ENCODE measurements at places on chromosomes 3 and 15.

GRCh38 chr3:18580268-18580667 lies 155.1 kb upstream of the SATB1 start:
- no peak for DNase-seq

DNA sequence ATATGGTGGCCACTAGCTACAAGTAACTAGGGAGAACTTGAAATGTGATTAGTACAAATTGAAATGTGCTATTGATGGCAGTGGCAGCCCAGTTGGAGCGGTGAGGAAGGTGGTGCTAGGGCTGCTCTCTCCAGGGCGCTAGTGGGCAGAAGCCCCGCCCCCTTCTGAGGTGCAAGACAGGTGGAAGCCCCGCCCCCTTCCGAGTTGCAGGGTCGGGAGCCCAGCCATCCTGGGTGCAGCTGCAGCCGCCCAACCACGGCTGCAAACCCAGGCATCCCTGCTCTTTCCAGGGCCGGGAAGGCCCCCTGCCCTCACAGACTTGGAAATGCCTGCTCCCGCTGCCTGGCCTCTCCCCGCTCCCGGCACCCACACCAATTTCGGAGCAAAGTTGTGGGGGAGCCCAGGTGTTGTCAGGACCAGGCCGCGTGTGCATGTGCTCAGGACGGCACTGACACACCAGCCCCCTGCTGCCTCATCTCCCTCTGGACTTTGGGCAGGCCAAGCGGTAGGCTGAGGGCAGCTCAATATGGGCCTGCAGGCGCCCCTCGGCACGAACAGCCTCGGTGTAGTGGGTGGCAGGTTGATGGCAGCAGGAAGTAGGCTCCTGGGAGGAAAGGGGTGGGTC lies 10.0 kb downstream of the ATR start:
- DNase-seq, result no peak

DNA sequence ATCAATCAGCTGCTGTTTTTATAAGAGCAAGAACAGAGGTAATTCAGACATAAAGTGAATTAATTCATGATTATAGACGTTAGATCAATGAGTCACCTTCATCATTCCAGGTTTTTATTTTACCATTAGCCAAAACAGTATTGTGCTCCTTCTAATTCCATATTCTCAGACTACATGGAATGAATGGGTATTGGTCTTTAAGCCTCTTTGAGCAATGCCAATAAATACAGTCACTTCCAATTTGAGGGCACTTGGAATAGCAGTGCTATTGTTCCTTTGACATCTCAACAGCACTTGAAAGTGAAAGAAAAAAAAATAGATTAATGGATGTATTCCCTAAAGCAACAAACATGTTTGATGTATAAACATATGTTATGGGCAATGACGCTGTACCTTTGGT lies 830.9 kb upstream of the CFAP20DC start:
- DNase-seq, result no peak

- no peak for DNase-seq
These were observed 150.5 kb upstream of the NPHP3 start for GRCh38 chr3:132872711-132873110.

DNA sequence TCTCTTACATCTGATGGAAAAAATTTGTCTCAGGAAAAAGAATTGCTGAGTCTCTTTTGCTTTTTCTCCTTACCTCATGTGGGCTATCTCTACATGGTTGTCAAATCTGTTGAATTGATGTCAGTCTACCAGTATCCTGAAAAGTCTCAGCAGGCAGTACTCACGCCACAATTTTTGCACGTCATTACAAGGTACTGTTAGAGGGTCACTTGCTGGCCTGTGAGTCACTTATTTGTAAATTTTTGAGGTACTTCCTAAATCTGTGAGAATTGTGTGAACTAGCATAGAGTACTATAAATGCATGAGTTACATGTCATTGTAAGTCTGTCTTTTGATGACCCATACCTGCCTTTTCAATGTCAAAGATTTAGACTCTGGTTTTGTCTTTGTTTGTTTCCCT lies 15.9 kb downstream of the HPS3 start:
- DNase-seq, result no peak

GRCh38 chr3:74057169-74057568 lies 432.4 kb upstream of the PDZRN3 start:
- no peak for DNase-seq

DNA sequence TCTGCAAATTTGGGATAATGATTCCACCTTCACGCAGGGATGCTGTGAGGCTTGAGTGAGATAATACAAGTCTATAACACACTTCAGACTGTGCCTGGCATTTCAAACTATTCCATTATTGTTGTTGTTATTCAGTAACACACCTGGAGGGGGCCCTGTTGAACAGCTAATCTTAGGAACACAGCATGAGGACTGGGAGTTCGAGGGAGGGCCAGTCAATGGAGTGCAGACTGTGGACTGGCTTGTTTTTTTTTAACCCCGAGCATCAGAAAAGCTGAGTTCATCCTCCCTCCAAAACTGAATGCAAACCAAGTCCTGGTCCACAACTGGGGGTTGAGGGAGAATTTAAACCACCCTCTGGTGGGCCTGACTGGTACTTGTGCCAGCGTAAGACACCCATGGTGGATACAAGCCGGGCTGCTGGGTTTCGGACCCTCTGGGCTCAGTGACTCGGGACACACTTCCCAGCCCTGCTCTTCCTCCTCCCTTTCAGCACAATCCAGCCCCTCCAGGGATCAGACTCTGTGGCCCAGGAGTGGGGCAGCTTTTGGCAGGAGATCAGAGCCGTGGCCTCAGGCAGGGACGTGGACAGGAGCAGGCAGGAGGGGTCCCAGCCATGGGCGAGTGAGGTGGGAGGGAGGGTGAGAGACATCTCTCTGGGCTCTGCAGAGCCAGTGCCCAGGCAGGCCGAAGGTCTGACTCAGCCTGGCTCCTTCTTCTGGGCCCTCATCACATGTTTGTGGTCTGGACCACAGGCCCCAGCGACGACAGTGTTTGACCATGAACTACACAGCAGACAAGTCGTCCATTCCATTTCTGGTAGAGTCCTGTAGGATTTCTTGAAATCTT lies 36.3 kb upstream of the MEX3B start:
- DNase-seq, result no peak

- no peak for DNase-seq
These were observed 95.7 kb downstream of the OXSM start for GRCh38 chr3:25885544-25885943.

GRCh38 chr3:81048058-81048665 lies 713.3 kb downstream of the GBE1 start:
- no peak for DNase-seq

GRCh38 chr15:90592131-90592881 lies 62.6 kb downstream of the CRTC3 start:
- no peak for DNase-seq

- DNase-seq, result peak; percentile 82
These were observed 7.3 kb upstream of the ZBTB38 start for GRCh38 chr3:141360888-141361598.

- no peak for DNase-seq
These were observed 87.8 kb downstream of the C3orf85 start for GRCh38 chr3:109224333-109224732.

DNA sequence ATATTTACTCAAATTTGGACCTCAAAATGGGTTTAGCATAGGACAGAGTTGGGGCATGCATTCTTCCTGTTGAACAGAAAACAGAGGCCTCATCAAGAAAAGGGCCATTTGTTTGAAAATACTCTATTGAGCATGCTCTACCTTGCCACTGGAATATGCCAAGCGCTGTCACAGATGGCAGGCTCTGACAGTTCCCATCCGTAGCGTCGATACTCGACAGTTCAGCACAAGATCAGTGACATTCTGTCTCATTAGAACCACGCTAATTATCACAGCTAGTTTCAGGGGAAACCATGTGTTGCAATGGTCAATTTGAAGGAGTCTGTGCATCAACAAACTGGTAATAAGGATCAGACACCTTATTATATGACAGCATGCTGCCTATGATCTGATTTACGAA lies 54.5 kb downstream of the SATB1 start:
- DNase-seq, result no peak

DNA sequence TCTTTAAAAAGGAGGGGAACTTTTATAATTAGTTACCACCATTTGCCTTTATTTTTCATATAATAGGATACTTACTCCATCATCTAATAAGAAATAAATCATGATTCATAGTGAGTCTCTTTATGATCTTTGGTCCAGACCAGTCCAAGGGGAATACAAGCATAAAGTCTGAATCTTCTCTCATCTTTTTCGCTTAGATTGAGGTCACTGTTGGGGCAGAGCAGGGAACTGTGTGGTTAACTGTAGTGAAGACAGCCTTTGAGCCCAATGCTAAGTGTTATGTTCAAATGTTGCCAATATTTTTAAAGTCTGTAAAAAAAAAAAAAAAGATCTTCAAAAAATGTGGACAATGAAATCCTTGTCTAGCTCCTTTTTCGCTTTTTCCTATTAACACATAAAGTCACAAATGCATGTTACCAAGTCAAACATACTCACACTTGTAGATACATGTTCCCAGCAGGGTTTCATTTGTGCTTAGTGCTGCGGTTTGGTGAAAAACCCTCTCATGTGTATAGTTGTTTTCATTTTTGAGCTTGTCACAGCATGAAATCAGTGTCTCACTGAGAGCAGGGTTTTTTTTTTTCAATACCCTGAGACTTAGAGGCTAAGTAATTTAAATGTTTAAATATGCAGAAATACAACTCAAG lies 72.1 kb downstream of the EPHA3 start:
- DNase-seq, result no peak

GRCh38 chr3:11699083-11699427 lies 55.3 kb upstream of the VGLL4 start:
- no peak for DNase-seq

DNA sequence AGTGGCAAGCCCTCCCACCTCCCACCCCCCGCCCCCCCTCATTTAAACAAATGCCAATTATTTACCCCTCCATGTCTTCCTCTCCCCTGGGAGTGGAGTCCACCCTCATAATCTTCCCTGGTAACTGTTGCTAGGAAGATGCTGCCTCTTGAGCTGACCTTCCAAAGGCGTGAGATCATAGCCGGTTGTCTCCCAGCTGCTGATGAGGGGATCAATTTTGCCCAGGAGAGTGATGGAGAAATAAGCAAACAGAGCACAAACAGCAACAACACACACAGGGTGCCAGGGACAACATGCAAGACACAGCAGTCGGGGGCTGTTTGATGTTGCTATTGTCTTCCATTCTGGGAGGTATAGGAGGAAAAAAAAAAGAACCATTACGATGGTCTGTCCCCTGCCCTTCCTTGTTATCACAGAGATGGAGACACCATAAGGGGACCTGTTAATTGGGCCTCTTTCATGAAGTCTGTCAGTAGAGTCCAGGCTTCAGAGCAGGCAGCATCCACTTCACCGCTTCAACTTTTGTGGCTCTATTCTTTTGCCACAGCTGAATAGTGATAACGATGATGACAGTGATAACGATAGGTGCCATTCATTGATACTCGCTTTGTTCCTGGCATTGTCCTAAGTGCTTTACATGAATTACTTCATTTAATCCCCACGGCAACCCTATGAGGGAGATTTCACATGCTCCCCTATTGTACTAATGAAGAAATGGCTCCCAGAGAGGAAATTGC lies 76.9 kb upstream of the RGMA start:
- DNase-seq, result no peak

DNA sequence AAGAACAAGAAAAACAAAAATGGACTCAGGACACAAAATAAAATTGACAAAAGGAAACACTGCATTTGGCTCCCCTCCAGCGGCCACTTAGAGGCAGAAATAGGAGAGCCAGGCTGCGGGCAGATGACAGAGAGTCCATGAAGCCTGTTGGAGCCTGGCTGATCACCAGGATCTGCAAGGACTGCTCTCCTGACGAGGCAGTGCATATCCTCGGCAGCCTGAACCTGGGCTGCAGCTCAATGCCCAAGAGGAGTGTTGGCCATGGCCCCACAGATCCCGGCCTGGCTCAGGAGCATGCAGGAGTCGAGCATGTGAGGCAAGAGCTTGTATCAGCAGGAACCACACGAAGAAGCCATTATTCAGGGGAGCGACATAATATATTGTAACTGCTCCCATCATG lies 199.8 kb downstream of the STT3B start:
- no peak for DNase-seq

DNA sequence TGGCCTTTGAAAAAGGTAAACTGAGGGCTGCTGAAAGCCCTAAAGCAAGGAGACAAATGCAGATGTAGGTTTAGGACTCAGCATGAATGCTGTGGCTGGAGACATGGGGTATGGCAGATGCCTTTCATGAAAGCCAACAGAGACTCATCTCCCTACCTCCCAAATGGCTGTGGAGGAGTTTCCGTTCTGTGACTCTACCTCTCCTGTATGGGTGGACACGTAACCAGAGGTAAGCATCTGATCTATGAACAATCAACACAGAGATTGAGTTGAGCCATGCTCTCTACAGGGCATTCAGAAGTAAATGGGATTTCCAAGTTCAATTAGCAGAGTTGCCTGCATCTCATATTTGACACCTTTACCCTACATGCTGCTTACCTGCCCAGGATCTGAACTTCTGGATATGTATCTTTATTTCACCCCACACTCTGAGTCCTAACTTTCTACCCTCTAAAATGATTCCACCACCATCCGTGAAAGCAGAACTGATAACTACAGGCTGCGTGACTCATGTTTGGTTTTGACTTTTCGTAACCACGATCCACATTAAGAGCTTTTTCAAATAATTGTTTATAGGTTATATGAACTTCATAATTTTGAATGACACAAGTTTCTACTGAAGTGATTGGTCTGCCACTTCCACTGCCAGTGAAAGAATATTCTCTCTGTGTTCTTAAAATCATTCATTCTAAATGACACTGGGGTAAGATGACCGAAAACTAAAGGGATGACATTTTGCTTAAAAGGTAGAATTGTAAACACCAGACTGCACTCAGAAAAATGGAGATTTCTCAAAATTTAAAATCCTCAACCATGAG lies 1058.7 kb downstream of the FHIT start:
- no peak for DNase-seq

Data from T-helper 2 cell (primary cell).